ENCODE measurements at places on chromosomes 2 and 18. TPM values are rescaled to one million over a fixed set of nuclear protein-coding genes. Genes with fewer than 3 reads are reported as not detected.

Gene GNLY
- total RNA-seq = not detected

Gene DLGAP1
- 16.7 TPM for total RNA-seq

Gene NLRC4
- total RNA-seq = not detected

Gene KIF1A
- 132 TPM for total RNA-seq

Gene EVX2
- not detected for total RNA-seq

Gene DNAJC5G
- not detected for total RNA-seq

Gene SNX17
- 89.3 TPM for total RNA-seq

Gene KCNF1
- 0.71 TPM for total RNA-seq

Gene SGPP2
- total RNA-seq = 19.8 TPM

Gene LRRTM1
- 1.6 TPM for total RNA-seq

Gene UGT1A3
- not detected for total RNA-seq

Gene GATA6
- 112 TPM for total RNA-seq

Gene OTX1
- total RNA-seq = 1.0 TPM

Gene REG3A
- total RNA-seq = not detected

Gene ATP6V1C2
- total RNA-seq = 0.19 TPM

Gene RANBP2
- total RNA-seq = 82.1 TPM

Gene MC4R
- total RNA-seq = not detected

Gene NCKAP1
- 111 TPM for total RNA-seq

Gene CD8B2
- total RNA-seq = not detected
